Activated CD8-positive, alpha-beta T cell treated with anti-CD3 and anti-CD28 coated beads, Interleukin-2, amount 10 ng/mL, durations not matched to agents 7 days and 5 days (primary cell): ENCODE measurements at places on chromosomes 13 and 19.

DNA sequence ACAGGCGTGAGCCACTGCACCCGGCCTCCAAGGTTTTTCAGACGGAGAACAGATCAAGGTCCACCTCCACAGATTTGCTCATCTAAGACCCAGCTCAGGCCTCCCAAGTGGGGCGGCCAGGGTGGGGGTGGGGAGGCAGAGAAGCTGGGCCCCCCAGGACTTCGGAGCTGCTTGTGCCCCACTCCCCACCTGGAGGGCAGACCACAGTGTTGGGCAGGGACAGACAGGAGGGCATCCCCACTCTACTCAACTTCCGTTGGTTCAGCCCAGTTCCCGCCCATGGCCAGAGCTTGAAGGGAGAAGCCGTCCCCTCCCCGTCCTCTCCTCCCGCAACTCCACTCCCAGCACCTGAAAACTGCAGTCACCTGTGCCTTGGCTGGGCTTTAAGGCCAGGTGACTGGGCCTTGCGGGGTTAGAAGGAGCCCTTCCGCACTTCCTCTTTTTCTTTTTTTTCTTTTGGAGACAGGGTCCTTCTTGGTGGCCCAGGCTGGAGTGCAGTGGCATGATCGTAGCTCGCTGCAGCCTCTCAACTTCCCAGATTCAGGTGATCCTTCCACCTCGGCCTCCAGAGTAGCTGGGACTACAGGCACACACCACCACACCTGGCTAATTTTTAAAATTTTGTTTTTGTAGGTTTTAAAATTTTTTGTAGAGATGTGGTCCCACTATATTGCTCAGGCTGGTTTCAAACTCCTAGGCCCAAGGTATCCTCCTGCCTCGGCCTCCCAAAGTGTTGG is 734 bp upstream of the LRRC8E start:
- no peaks in the 10 kb centered on the region for H3K4me1 ChIP-seq
- DNase-seq, result no peak
- H3K36me3 ChIP-seq, result no peaks in the 10 kb centered on the region
- H3K4me3 ChIP-seq, result no peak overlapping the region

- no peak overlapping the region for H3K4me3 ChIP-seq
- no peaks in the 10 kb centered on the region for H3K36me3 ChIP-seq
- no peak for DNase-seq
- H3K4me1 ChIP-seq, result no peaks in the 10 kb centered on the region
- H3K27ac ChIP-seq, result no peak overlapping the region
Measured at GRCh38 chr13:76715621-76716020, 170.6 kb downstream of the KCTD12 start.

- H3K27me3 ChIP-seq, result peaks cover 2% of the 10 kb centered on the region
- H3K4me3 ChIP-seq, result no peak overlapping the region
- H3K4me1 ChIP-seq, result no peaks in the 10 kb centered on the region
- no peak for DNase-seq
- H3K36me3 ChIP-seq, result no peaks in the 10 kb centered on the region
- no peak overlapping the region for H3K27ac ChIP-seq
Measured at GRCh38 chr13:44174769-44175425, 198.7 kb upstream of the SERP2 start.

GRCh38 chr13:105569816-105570215 is 965.6 kb downstream of the EFNB2 start:
- H3K4me3 ChIP-seq, result no peak overlapping the region
- H3K27me3 ChIP-seq, result no peaks in the 10 kb centered on the region
- no peaks in the 10 kb centered on the region for H3K4me1 ChIP-seq
- no peak for DNase-seq
- no peaks in the 10 kb centered on the region for H3K36me3 ChIP-seq

GRCh38 chr13:44237276-44237767 is 136.3 kb upstream of the SERP2 start:
- H3K27ac ChIP-seq, result no peak overlapping the region
- peaks cover 13% of the 10 kb centered on the region for H3K27me3 ChIP-seq
- H3K4me3 ChIP-seq, result no peak overlapping the region

DNA sequence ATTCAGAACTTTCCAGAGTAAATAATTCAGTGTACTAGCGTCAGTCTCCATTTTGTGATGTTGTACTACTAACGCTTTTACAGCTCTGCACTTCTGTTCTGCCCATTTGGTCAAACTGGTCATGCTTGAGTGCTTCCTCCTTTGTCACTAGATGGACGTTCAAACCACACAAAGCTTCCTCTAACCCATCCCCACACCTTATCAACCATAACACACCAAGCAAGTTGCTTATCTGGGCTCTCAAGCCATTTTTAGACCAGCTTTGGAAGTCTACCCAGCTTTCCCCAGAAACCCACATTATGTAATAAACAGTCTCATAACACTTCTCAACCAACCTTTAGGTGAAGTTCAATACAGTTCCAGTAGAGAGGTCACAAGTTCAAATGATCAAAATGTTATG is 2.3 kb upstream of the ZNF347 start:
- H3K4me3 ChIP-seq, result no peak overlapping the region
- peaks cover 43% of the 10 kb centered on the region for H3K36me3 ChIP-seq
- H3K4me1 ChIP-seq, result peaks cover 24% of the 10 kb centered on the region
- H3K27ac ChIP-seq, result no peak overlapping the region
- no peak for DNase-seq

DNA sequence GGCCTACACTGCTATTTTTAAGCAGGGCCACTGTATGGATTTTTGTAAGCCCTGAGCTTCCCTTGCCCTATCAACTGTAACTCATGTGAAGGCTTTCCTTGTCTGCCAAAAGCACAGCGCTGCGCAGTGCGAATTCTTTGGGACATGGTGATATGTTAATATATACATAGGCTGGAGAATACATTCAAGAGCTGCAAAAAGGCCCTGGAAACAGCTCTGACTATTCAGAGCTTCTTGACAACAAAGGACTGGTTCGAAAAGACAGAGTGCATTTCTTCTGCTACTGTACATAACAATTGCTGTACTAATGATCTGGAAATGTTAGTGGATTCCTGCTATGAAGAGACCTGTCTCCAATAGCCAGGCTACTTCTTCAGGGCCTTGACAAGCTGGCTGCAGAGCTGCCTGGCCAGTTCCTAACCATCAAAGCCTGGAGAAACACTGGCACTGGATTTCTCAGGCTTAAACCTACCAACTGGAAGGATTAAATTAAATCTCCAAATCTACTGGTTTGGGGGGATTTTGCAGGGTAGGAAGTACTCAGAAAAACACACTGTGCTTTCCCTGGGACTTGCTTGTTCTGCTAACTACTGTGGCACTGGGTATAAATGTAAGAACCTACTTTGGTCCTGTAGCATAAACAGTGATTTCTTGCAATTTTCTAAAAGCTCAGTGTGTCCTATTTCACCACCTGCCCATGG is 246.9 kb downstream of the DNAJC15 start:
- H3K4me3 ChIP-seq, result no peak overlapping the region
- H3K27ac ChIP-seq, result no peak overlapping the region

DNA sequence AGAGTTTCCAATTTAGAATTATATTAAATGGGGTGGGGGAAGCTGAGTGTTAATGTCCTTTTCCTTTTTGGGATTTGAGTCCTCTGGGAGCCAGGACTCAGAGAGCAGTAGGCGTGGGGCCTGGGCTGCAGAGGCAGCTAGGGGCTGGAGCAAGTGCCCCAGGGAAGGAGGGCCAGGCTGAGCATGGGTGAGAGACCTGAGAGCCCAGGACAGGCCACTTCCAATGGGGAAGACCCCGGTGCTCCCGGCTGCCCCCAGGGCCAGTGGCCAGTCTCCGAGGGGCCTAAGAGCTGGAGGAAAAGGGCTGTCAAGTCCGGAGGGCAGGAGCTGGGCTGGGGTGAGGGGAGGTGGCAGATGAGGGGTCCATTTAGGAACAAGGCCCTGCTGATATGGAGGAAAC is 371.5 kb downstream of the ZNF536 start:
- H3K27me3 ChIP-seq, result no peaks in the 10 kb centered on the region
- H3K36me3 ChIP-seq, result no peaks in the 10 kb centered on the region
- H3K4me1 ChIP-seq, result no peaks in the 10 kb centered on the region
- H3K27ac ChIP-seq, result no peak overlapping the region

GRCh38 chr13:24252136-24252535 is 57.2 kb upstream of the C1QTNF9 start:
- peak overlapping the region; percentile 94 for H3K27ac ChIP-seq
- H3K27me3 ChIP-seq, result no peaks in the 10 kb centered on the region
- peaks cover 69% of the 10 kb centered on the region for H3K4me1 ChIP-seq
- H3K36me3 ChIP-seq, result peaks cover 56% of the 10 kb centered on the region
- peak overlapping the region; percentile 87 for H3K4me3 ChIP-seq

- peaks cover 39% of the 10 kb centered on the region for H3K4me1 ChIP-seq
- H3K4me3 ChIP-seq, result peak overlapping the region; percentile 86
- DNase-seq, result no peak
- H3K27ac ChIP-seq, result peak overlapping the region; percentile 99
- no peaks in the 10 kb centered on the region for H3K27me3 ChIP-seq
- H3K36me3 ChIP-seq, result peaks cover 27% of the 10 kb centered on the region
Measured at GRCh38 chr19:58572026-58572817, 913 bp downstream of the MZF1 start.

DNA sequence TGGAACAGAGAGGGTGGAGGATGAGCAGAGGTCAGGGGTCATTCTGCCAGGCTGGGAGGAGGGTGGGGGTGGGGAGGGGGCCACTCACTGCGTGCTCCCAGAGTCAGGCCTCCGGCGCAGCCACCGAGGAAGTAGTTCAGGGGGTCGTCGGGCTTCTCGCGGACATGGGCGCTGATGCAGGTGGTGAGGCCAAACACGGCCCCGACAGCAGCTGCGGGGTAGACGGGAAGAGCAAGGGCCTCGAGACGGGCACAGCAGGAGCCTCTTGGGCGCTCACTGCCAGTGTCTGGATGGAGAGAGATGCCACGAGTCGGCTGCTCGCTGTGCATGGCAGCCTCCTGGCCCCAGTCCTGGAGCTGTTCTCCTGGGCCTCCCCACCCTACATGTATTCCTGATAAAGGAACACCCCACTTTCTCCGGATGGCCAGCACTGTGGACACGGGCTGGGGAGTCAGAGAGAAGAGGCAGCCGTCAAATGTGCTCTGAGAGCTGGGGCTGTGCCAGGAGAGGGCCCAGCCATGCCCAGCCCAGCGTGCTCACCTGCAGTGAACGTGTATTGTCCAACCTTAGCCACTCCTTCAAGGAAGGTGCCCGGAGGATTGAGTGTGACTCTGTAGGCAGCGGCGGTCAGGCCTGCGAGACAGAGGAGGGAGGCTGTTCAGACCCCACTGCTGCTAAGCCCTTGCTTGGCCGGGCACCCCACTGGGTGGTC is 7.1 kb downstream of the NDUFA11 start:
- DNase-seq, result no peak
- peaks cover 12% of the 10 kb centered on the region for H3K4me1 ChIP-seq
- H3K4me3 ChIP-seq, result no peak overlapping the region

DNA sequence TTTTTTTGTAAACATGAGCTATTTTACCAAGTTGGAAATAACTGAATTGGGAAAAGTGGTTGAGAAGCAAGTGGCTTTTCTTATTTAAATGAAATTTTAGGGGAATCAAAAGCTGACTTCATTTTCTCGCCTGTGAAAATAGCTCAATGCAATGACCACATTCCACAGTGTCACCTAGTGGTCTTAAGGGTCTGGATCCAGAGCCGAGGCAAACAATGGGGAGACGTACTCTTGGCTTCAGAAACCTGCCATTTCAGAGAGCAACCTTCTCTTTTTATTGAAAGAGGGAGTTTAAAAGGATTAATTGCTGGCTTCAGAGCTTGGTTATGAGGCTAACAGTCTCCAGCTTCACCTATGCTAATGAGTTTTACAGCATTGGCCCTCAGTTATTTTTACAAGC is 39.7 kb upstream of the RXFP2 start:
- H3K4me3 ChIP-seq, result no peak overlapping the region
- DNase-seq, result no peak
- no peaks in the 10 kb centered on the region for H3K27me3 ChIP-seq
- H3K36me3 ChIP-seq, result no peaks in the 10 kb centered on the region
- H3K4me1 ChIP-seq, result no peaks in the 10 kb centered on the region

- H3K4me3 ChIP-seq, result no peak overlapping the region
- H3K27ac ChIP-seq, result no peak overlapping the region
- H3K4me1 ChIP-seq, result peaks cover 47% of the 10 kb centered on the region
- DNase-seq, result no peak
- no peaks in the 10 kb centered on the region for H3K27me3 ChIP-seq
Measured at GRCh38 chr13:74090397-74090796, 43.8 kb downstream of the KLF12 start.

DNA sequence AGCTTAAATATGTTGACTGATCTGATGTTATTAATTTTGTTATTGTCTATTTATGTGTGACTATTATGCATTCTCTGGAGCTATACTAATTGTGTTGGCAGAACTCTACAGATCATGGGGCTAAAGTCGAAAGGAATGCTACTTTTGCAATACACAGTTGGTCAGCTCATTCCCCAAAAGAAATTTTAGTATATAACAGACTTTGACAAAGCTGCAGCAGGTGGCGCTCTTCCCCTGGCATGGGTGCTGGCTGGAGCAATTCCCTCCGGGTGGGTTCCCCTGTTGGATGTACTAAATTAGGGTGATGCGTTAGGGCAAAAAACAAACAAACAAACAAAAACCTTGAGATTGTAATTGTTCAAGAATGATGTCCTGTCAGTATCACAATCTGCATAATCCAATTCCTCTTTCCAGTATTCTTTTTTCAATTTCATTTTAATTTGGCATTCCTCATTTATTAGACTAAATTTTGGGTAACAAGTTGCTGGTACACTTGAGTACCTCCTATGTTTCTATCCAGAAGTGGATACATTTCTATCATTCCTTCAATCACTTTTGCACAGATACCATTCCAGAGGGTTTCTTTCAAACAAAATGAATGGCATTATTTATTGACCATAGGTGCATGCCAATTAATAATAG is 322.8 kb upstream of the EDNRB start:
- H3K4me3 ChIP-seq, result no peak overlapping the region
- peak; percentile 34 for DNase-seq
- H3K4me1 ChIP-seq, result no peaks in the 10 kb centered on the region
- no peaks in the 10 kb centered on the region for H3K36me3 ChIP-seq

- no peaks in the 10 kb centered on the region for H3K27me3 ChIP-seq
- no peak for DNase-seq
- no peaks in the 10 kb centered on the region for H3K4me1 ChIP-seq
- no peak overlapping the region for H3K4me3 ChIP-seq
- H3K36me3 ChIP-seq, result no peaks in the 10 kb centered on the region
- no peak overlapping the region for H3K27ac ChIP-seq
Measured at GRCh38 chr13:66624302-66624701, 605.8 kb downstream of the PCDH9 start.

GRCh38 chr13:89401264-89401675 is 1730.1 kb downstream of the SLITRK5 start:
- no peaks in the 10 kb centered on the region for H3K36me3 ChIP-seq
- no peak overlapping the region for H3K27ac ChIP-seq
- DNase-seq, result no peak

DNA sequence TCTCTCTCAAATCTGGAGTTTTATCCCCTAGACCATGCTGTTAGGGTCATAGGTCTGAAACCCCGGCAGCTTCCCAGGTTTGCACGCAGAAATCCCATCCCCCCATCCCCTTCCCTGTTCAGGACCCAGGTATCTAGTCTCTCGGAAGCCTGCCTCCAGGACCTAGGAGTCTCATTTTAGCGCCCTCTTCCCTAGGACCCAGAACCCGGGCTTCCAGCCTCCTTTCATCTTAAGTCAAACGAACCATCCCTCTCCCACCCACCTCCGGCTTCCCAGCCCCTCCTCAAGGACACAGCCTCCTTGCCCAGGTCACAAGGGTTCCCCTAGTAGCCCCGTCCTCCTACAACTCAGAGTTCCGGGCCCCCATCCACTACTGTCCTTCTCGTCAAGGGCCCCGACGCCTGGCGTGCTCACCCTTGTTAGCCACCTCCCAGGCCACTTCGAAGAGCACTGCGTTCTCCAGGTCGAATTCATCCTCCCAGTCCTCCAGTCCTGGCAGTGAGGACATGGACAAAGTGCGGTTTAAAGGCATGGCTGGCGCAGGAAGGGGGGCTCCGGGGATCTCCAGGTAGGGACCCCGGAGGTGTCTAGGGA is 431 bp downstream of the GYS1 start:
- peak overlapping the region; percentile 96 for H3K27ac ChIP-seq
- peak overlapping the region; percentile 92 for H3K4me3 ChIP-seq
- H3K27me3 ChIP-seq, result no peaks in the 10 kb centered on the region
- peaks cover 49% of the 10 kb centered on the region for H3K4me1 ChIP-seq
- peak; percentile 43 for DNase-seq
- H3K36me3 ChIP-seq, result peaks cover 33% of the 10 kb centered on the region
